ENCODE measurements at places on chromosomes 5 and 9.

GRCh38 chr9:132042324-132042723, 37.3 kb downstream of the MED27 start:
- no peak for DNase-seq

DNA sequence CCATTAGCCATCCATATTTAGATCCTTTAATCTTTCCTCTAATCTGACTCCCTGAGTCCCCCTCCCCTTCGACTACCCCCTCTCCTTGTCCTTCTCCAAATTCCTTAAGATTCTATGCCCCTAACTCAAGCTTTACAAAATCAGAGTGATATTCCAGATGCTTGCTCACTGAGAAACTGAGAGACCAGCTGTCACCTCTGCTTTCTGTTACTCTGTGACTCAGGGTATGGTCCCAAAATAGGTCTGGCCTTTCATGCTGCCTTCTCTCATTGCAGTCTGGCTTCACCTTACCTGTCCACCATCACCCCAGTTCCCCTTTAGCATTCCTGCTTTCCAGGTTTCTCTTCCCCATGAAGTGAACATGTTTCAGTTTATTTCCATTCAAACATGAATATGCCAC, 383.3 kb upstream of the SLC30A5 start:
- DNase-seq, result no peak

DNA sequence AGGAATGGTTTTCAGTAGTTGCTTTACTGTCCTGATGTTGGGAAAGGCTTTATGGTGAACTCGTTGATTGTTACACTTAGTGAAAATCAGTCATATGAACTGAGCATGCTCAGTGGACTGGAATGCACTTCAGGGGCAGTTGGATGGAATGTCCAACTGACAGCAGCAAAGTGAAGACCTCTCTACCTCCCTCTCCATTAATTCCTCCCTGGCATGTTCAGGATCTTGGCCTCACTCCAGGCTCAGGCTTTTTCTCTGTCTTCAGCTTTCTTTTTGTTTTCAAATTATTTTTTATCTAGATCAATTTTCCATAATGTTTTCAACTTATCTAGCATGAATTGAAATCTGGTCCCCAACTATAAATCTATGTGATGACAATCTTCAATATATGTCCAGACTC, at the start of gene MROH2B:
TSS of gene MROH2B (minus strand) at position 101 of the 400 bp plus-strand sequence. CDS start 490 bp downstream, outside the sequence.
- DNase-seq, result no peak

DNA sequence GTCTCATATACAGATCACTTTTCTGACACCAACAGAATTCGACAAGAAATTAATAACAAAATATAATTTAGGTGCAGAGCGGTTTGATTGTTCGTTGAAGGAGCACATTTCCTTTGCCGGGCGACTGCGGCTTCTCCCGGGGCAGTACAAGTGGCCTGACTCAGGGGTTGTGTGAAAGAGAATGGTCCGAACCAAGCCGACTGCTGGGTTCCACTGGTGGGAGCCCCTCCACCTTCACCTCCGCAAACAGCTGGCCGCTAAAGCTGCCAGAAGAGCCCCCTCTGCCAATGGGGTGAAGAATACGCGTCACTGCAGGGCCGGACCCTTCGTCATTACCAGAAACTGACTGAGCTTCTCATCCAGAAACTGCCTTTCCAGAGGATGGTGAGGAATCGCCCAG, 156.0 kb upstream of the IFNE start:
- peak; percentile 33 for DNase-seq

- DNase-seq, result no peak
Observed at GRCh38 chr5:170836226-170836625, 25.6 kb upstream of the RANBP17 start.

Data from mucosa of descending colon (tissue), 3 donors.